ENCODE measurements at places on chromosomes 11 and 22.
A peak's percentile ranks its signal among the peaks of the same experiment; 100 is the strongest.

DNA sequence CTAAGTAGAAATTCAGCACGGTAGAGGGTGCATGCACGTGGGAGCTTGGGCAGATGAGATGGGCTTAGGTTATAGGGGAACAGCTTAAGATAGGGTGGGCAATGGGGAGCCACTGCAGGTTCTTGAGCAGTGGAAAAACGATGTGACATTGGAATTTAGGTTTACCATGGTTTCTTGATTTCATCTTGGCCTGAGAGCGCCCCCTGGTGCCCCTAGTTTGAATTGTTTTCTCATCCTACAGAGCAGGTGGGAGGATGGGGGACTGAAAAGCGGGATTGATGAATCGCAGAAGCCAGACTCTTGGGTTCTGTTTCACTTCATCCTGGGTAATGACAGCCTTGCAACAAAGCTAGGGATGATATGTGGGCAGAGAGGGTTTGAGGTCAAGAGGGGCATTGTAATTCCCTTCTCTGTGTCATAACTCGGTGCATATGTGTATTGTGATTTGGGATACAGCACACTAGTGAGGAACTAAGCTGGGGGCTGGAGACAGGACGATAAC is 6.7 kb upstream of the MCAM start:
- peak; percentile 76 for DNase-seq

DNA sequence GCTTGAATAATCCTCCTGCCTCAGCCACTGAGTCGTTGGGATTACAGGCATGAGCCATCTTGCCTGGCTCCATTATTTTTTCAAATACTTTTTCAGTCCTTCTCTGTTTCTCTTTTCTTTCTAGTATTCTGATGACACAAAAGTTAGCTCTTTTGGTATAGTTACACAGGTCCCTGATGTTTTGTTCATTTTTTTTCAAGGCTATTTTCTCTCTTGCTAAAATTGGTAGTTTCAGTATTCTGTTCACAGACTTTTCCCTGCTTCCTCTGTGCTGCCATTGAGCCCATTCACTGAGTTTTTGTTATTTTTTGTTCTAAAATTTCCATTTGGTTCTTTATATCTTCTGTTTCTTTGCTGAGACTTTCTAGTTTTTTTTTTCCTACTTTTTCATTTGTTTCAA is 166.5 kb downstream of the UVRAG start:
- DNase-seq: no peak

DNA sequence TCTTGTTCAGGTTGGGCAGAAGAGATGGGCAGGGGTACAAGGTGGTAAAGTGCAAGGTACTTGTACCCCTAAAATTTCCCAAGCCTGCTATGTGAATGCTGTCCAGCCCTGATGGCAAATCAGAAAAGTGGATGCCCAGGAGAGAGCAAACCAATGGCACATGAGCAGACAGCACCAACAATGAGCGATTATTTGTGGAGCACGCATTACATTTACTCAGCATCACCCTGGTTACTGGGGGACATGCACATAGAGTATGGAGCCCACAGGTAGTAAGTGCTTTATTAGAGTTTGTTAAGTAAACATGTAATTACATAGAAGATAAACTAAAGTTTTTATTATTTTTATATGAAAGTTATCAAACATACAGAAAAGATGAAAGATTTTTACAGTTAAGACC is 165.7 kb downstream of the NTM start:
- no peak for DNase-seq

- DNase-seq: no peak
Observed at GRCh38 chr11:114163830-114164401, 104.4 kb downstream of the ZBTB16 start.

- no peak for DNase-seq
Observed at GRCh38 chr11:126101251-126101929, 38.7 kb upstream of the CDON start.

DNA sequence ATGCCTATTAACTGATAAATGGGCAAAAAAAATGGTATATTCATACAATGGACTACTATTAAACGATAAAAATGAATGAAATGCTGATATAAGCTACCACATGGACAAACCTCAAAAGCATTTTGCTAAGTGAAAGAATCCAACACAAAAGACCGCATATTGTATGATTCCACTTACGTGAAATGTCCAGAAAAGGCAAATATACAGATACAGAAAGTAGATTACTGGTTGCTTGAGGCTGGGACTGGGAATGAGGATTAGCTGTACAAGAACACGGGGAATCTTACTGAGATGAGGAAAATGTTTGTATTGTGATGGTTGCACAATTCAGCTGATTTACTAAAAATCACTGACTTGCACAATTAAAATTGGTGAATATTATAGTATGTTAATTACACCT is 8.8 kb downstream of the SCUBE2 start:
- no peak for DNase-seq

DNA sequence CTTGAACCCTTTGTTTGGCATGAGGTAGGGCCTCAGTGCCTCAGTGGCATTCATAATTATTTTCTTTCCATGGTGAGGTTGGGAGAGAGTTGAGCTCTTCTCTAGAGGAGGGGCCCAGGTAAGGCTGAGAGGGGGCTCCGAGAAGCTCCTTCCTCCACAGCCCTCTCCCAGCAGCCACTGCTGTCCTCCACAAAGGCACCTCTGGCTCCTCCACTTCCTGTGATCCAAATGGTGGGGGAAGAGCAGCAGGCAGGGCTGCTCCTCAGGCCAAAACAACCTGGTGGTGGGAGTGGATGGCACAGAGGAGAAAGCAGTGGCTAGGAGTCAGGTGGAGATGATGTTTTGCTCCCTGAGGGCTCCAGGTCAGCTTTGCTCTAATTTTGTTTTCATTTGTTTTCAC is 13.3 kb downstream of the ROBO4 start:
- DNase-seq: no peak

DNA sequence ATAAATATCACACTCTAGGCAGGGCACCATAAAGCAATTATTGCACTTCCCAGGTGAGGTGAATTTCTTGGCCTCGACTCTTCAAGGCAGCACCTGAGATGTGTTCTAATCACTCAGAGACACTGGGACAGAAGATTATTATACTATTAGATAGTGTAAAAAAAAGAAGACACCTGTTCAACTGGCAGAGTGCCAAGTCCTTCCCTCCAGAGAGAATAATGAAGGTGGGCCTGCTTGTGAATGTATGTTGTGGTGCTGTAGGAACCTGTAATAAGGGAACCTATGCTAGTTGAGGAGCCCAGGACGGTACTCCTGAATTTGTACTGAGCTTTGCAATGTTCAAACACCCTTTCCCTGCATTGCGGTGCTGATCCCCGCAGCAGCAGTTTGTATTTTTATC is 107.5 kb downstream of the NXPE2 start:
- no peak for DNase-seq

- no peak for DNase-seq
Observed at GRCh38 chr11:103170865-103171264, 61.6 kb downstream of the DYNC2H1 start.

GRCh38 chr11:14539982-14540421 is 19.8 kb upstream of the PSMA1 start:
- DNase-seq: no peak

DNA sequence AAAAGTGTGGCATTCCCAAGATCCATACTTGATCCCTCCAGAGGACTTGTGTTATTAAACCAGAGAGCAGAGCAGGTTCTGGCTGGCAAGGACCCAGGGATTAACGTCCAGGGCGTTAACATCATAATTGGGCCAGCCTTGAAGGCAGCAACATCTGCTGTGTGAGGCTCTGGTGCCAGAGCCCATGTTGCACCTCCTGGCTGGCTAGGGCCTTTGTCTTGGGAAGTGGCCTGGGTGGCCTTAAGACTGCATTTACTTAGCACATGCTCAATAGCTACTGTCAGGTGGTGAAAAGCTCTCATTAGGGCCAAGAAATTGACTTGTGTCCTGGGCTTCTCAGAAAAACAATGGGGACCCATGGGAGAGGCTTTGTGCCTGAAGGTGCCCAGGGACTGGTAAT is 66.6 kb downstream of the CACNG2 start:
- DNase-seq: no peak

DNA sequence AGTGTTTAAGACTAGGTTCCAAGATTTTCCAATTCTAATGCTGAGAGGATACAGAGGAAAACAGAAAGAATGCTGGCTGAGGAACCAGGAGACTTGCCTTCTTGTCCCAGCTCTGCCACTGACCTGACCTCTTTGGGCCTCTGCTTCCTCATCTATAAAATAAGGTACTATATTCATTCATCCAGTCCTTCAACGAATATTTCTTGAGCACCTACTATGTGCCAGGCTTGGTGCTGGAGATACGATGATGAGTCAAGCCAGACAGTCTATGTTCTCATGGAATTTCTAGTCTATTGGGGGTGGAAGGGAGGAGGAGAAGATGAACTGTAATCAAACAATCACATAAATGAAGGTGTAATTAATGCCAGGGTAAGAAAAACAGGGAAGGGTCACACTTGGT is 27.8 kb upstream of the UPB1 start:
- no peak for DNase-seq

GRCh38 chr11:125082611-125083311 is 19.7 kb downstream of the SLC37A2 start:
- DNase-seq: no peak

DNA sequence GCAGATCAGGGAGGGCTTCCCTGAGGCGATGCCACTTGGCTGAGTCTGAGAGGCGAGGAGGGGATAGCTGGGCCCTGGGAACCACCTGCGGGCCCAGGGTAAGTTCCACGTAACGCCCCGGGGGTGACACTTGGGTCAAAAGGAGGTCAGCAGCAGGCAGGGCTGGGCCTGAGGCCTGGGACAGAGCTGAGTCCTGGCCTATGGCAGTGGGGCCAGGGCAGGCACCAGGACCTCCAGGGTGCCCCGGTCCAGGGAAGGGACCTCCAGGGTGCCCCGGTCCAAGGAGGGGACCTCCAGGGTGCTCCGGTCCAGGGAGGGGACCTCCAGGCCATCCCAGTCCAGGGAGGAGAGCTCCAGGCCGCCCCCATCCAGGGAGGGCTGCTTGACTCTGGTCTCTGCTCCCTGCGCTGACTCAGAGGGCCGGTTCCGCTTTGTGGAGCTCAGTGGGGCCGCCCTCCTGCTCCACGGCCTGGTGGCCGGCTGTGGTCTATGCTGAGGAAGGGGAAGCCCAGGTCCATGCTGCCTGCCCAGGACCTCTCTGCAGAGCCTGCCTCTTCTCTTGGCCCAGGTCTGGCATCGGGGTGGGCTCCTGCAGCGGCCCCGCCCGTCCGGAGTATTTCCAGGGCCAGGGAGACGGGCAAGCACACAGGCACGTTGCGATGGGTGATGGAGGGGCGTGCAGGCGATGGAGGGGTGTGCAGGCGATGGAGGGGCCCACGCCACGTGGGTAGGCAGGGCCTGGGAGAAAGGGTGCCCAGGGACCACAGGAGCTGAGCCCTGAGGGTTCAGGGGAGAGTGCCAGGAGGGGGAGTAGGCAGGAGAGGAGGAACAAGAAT is 19.5 kb upstream of the WNT7B start:
- DNase-seq: no peak

- no peak for DNase-seq
Observed at GRCh38 chr11:121494355-121495099, 41.8 kb upstream of the SORL1-AS1 start.

- no peak for DNase-seq
Observed at GRCh38 chr11:2092956-2093412, 46.2 kb downstream of the IGF2 start.

- peak; percentile 31 for DNase-seq
Observed at GRCh38 chr11:62340269-62340901, 3.1 kb downstream of the ASRGL1 start.

- DNase-seq: no peak
Observed at GRCh38 chr11:19374151-19374569, 133.4 kb upstream of the E2F8 start.

DNA sequence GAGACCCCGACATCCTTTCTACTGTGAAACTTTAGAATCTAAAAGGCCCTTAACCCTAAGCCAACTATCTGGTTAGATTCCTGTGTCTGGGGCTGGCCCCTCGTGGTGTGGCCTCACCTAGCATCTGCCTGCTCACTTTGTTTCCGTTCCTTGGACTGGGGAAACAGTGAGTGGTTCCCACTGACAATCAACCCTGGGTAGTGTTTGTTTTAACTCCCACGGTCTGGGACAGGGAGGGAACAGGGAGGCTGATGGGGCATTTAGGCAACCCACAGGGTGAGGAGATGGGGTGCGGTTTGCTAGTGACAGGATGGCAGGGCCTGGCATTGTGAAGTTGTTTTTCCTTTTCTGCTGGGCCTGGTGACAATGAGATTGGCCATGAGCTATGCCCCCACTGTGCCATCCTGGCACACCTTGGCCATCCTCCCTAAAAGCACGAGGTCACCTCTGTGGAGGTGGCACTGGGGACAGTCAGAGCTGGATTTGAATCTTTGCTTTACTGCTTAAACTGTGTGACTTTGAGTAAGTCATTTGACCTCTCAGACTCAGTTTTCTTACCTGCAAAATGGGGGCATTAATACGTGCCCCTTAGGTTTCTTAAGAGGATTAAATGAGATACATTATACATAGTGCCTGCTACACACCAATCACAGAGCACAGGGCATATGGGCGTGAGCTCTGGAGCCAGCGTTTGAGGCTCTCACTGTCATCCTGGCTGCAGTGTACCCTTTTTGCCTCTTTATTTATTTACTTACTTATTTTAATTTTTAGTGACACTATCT is 31.4 kb downstream of the CHRDL2 start:
- DNase-seq: no peak

Data from iPS-NIHi11 (cell line).